ENCODE measurements at places on chromosomes 16 and 17. TPM values are rescaled to one million over a fixed set of nuclear protein-coding genes. Genes with fewer than 3 reads are reported as not detected.

- DNase-seq, result peak; percentile 55
These were observed 678.9 kb downstream of the WWOX start for GRCh38 chr16:78778101-78779004.

DNA sequence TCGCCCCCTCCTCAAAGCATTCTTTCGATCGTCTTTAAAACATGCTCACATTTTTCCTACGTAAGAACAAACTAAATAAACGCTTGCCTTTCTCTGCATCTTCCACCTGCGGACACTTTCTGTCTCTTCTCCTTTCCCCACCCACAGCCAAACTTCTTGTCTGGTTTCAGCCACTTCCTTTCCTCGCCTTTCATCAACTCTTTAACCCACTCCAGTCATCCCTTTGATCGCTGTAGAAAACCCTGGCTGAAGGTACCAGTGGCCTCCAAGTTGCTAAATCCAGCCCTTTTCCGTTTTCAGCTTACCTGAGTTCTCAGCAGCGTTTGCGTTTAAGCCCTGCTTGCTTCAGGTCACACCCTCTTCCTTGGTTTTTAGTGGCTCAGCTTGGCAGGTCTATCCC, 483 bp downstream of the RPA1 start:
- peak; percentile 10 for DNase-seq

DNA sequence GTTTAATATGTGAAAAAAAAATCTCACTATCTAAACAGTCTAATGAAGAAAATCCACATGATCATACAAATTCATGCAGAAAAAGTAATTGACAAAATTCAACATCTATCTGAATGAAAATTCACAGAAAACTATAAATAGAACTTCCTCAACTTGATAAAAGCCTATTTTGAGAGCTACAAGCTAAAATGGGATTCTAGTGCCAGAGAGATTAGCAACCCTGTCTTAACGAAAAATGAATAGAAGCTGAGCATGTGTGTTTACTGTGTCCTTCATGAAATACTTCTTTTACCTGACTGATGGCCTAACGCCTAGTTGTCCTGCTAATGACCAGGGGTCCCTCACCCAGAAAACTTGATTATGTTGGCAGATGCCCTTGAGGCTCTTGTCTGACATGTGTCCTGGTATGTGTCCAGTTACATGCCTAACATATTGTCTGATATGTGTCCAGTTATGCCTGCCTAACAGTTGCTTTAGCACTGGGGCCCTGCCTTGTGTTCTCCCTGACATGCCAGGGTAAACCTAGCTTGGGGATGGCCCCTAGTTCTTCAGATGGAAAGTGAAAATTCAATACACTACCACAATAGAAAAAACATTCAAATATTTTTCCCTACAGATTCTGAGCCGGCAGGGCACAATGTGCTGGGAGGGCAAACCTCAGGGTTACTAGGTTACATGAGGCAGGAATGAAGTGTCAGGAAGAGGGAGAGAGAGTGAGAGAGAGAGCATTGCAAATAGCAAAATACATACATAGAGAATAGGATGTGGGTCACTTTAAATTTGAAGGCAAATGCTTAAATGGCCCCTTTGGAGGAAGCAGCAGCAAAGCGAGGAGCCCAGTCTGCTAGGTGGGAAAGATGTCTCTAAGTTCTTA, 834.0 kb downstream of the CDH11 start:
- DNase-seq, result no peak

- no peak for DNase-seq
These were observed 88.6 kb downstream of the CACNG3 start for GRCh38 chr16:24344784-24345183.

DNA sequence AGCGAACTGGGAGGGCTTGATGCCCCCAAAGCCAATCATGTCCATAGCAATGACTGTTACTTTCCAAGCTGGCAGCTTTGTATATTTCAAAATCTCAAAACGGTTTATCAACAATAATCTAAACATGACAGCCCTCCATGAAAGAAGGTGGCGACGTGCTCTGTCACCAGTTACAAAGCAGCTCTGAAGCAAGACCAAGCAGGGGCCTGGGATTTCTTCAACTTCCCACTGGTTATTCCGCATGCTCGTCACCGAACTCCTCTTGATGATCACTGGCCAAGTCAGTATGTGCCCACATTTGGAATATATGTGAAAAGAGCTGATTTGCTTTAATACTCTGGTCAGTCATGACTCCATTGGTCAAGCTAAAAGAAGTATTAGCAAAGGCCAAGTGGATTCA, 175.6 kb downstream of the VPS53 start:
- no peak for DNase-seq

GRCh38 chr17:7894226-7894625, 5.6 kb downstream of the CHD3 start:
- no peak for DNase-seq

DNA sequence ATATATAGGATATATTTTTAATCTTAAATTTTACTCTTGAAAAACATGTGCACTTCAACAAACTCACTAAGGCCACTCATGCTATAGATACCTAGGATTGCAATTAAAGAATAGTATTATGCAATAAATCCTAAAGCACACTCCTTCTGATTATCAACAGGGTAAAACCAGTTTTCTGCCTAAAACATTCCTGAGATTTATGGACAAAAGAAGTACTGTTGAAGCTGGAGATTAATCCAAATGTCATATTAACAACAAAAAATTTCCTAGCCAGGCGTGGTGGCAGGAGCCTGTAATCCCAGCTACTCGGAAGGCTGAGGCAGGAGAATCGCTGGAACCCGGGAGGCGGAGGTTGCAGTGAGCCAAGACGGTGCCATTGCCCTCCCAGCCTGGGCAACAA, 21.4 kb downstream of the CHCT1 start:
- DNase-seq, result no peak

DNA sequence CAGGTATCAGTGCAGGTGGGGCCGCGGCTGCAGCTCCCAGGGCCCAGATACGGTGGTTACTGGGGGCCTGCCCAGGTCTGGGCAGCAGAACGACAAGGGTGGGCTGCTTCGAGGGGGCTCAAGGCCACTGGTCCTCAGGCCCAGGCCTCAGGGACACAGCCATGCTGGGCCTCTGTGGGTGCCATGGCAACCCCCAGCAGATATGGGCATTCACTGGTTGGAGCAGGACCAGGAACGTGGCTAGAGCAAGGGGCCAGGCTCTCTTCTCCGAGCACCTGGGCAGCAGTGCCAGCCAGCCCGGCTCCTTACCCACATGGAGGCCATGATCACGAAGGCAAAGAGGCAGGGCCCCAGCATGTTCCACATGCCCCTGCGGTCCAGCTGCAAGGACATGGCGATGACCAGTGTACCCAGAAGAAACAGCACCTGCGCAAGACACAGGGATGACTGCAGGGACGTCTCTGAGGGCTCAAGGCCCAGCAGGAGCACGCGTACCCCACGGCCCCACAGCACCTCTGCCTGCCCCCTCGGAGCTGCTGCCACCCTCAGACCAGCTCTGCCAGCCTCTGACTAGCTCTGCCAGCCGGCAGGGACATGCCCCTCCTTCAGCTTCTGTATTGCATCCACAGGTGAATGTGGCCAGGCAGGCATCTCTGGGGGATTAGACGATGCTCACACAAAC, 2.1 kb upstream of the MRPL28 start:
- peak; percentile 23 for DNase-seq

- DNase-seq, result no peak
These were observed 12.8 kb downstream of the TBC1D26 start for GRCh38 chr17:15744885-15745284.

GRCh38 chr17:45222014-45222288, 266 bp downstream of the FMNL1 start:
- DNase-seq, result no peak

DNA sequence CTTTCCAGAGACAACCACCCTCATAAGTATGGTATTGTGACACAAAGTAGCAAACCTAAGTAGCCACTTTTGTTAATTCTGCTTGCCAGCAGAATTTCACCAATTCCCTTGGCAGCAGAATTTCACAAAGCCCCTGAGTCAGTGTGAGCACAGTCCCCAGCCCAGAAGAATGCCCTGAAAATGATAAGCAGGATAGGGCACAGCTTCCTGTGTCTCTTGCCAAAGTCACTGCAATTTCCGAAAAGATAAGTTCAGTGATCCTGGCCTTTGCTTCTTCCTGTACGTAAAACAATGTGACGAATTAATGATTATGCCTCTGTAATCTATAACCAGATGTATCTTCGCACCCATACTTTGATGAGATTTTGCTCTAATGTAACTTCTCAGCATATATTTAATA, 16.0 kb upstream of the WIPF2 start:
- DNase-seq, result no peak

GRCh38 chr16:2447920-2448583, 11.9 kb upstream of the TEDC2 start:
- no peak for DNase-seq

DNA sequence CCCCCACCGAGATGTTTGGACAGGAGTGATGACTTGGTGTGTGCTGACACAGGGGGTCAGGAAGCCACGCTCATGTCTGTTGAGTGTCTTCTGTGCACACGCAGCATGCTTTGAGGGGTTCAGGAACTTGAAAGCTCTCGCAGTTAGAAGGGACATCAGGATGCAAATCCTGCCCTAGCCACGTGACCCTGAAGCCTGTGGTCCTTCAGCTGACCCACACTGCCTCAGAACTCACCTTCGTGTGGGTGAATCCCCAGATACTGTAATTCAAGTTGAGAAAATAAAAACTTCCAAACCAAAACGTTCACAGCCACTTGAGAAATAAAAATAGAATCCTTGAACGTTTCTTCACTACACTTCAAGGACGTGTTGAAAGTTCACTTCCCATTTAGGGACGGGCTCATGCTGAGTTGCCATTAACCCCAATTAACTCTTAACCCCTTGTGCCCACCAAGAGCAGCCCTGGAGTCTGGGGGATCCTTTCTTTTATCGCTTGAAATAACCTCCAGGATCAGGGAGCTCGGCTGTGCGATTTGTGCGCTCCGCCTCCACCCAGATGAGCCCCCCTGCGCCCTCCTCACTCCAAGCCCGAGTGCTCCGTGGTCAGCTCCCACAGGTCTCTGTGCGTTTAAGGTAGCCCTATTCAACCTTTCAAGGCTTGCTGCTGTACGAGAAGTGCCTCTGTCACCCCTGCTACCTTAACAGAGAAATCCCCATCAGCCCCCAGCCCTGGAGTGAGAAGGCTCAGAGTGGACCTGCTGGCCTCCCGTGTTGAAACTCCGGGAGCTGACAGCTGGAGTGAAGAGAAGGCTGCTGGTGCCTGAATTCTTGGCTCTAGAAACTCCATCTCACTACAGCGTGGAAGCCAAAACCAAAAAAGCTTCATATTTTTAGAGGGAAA, 36.2 kb upstream of the NAT9 start:
- DNase-seq, result no peak

The FOXF1 gene
- total RNA-seq, result 85.8 TPM

The SMIM36 gene
- not detected for total RNA-seq

The TAT gene
- 1.9 TPM for total RNA-seq

The WFIKKN1 gene
- total RNA-seq, result 1.6 TPM

The ITGB3 gene
- 6.8 TPM for total RNA-seq

The ZFPM1 gene
- total RNA-seq, result 10.3 TPM

The SSTR5 gene
- not detected for total RNA-seq

The TBC1D3G gene
- not detected for total RNA-seq

The GRIN2A gene
- 0.39 TPM for total RNA-seq

Measured in mucosa of descending colon (tissue), 3 donors.